Cortex of kidney (tissue), 1 donor: ENCODE measurements at places on chromosomes 1 and 21.

- DNase-seq = no peak
Measured at GRCh38 chr1:162299018-162299417, 77.6 kb downstream of the SPATA46 start.

GRCh38 chr1:112935461-112936111 lies 20.4 kb downstream of the SLC16A1 start:
- no peak for DNase-seq

DNA sequence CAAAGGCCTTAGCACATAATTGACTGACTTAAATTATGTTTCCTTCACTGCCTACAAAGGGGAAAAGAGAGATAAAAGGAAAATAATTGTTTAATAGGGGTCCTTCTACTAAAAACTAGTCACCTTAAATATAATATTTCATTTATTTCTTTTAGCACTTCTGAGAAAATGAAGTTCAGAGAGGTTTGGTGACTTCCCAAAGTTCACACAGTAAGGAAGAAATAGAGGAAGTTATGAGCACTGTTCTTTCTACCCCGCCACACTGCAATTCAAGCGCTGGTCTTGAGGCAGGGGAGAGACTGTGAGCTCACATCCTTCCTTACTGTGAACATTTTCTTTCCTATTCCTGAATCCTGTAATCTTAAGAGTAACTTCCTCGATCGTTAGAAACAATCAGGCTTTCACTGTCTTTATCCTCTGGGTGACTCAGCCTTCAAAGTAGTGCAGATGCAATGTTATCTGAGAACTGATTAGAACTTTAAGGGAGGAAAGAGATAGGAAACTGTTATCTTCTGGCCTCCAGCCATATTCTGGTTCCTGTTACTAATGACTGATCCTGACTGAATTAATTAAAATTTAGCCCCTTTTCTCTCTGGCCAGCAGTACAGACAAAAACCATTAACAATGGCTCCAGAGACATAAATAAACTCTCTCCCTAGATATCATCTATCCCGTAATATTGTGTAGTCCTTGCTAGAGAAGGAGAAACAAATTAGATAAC lies 6.8 kb downstream of the RGS5 start:
- DNase-seq = no peak

DNA sequence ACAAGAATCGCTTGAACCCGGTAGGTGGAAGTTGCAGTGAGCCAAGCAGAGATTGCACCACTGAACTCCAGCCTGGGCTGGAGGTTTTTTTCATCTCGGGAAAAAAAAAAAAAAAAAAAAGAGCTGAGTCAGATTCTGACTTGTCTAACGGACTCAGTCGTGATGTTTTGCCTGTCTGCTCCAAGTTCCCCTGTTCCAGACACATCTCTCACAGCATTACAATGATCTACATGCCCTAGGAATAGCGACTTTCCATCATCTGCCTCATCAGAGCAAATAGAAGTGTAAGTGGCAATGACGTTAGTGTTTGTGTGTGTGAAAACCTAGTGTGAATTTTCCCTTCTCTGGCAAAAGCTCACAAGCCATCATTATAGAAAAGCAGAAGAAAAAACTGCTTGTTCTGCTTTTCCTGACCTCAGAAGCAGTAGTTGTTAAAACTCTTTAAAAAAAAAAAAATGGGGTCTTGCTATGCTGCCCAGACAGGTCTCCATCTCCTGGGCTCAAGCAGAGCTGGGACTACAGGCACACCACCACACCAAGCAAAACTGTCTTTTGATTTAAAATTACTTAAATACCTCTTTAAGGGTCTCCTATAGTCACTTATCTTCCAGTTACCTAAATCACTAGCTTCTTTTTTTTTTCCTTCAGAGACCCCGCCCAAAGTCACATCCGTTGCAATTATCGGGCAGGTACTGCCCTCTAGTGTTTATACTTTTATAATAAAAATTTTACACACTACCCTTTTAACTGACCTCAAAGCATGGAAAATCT lies 37.3 kb downstream of the PLEKHO1 start:
- DNase-seq = no peak

DNA sequence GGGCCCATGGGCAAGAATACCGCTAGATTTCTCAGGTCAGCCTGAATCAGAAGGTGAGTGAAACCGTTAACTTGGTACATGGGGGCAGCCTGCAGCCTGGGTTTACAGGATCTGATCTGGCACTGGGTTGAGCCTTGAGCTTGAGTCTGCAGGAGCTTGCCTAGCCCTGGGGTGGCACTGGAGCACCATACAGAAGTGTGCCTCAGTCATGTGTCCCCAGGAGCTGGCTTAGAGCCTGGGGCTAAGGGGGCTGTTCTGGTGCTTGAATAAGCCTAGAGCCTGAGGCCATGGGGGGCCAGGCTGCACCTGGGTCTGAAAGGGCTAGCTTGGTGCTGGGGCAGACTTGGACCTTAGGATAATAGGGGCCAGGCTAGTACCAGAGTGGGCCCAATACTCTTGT lies 457.2 kb upstream of the PBX1 start:
- DNase-seq = no peak

GRCh38 chr1:31723828-31724359 lies 20.1 kb upstream of the COL16A1 start:
- DNase-seq = no peak

- no peak for DNase-seq
Measured at GRCh38 chr1:107105914-107106313, 34.9 kb upstream of the NTNG1 start.

DNA sequence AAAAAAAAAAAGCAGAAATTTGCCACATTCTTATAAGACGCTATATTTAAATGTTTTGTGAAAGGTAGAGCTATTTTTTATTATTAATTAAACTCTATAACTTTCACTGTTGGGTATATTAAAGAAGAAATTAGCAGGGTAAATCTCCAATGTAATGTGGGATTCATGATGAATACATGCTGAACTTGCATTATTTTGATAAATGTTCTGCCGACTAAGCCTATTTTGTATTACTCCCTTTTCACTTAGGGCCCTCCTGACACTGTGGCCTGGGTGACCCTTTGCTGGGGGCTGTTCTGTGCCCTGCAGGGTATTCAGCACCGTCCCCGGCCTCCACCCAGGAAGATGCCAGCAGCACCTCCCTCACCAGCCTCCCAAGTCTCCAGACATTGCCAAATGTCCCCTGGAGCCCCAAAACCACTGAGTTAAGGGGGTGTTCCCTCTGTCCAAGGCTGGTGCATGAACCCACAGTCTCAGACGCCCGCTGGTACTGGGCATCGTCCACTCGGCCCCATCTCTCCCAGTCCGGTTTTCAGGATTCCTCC lies 22.5 kb downstream of the RSPH1 start:
- DNase-seq = no peak

GRCh38 chr1:167584581-167584980 lies 31.0 kb upstream of the CREG1 start:
- DNase-seq = no peak

DNA sequence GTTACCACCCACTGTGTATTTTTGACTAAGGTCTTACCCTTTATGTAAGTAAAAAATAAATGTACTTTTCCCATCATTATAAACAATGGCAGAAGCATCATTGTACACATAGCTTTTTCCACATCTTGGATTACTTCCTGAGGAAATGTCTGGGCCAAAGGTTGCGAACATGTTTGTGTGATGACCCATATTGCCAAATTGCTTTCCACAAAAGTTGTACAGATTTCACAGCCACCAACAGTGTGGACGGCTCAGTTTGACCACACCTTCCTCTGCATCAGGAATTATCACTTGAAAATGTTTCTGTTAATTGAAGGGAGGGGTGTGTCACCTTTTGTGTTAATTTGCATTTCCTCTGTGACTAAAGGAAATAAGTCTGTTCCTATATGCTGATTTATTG lies 25.7 kb downstream of the AKNAD1 start:
- no peak for DNase-seq

GRCh38 chr1:188668083-188668482 lies 1809.6 kb downstream of the BRINP3 start:
- DNase-seq = no peak

DNA sequence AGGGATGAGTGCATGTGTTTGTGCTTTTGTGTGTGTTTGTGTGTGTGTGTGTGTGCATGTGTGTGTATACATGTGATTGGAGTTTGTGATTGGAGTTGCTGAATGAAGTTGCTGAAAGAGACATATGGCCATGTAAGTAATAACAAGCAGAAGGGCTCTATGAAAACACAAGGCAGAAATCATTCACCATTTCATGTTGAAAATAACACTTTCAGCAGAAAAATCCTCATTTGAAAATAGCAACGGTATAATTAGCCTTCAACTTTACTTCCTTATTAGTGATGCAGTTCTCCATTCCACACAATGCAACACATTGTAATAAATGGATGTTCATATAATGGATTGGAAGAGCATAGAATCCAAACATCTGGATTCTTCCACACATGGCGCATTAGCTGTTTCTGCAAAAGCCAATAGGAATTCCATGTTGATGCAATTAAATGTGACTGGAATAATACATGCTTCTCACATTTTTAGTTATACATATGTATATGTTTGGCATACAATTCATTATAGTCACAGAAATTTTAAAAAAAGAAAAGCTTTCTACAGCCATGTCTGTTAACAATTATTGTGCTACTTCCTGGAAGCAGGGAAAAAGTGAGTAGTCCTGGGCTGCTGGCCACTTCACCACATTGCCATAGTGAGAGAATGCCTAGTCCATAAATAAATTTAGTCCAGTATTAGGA lies 538.0 kb downstream of the LTN1 start:
- DNase-seq = no peak

- no peak for DNase-seq
Measured at GRCh38 chr1:215568299-215568692, 1.2 kb downstream of the KCTD3 start.

GRCh38 chr1:22773981-22774832 lies 63.6 kb downstream of the EPHB2 start:
- no peak for DNase-seq

DNA sequence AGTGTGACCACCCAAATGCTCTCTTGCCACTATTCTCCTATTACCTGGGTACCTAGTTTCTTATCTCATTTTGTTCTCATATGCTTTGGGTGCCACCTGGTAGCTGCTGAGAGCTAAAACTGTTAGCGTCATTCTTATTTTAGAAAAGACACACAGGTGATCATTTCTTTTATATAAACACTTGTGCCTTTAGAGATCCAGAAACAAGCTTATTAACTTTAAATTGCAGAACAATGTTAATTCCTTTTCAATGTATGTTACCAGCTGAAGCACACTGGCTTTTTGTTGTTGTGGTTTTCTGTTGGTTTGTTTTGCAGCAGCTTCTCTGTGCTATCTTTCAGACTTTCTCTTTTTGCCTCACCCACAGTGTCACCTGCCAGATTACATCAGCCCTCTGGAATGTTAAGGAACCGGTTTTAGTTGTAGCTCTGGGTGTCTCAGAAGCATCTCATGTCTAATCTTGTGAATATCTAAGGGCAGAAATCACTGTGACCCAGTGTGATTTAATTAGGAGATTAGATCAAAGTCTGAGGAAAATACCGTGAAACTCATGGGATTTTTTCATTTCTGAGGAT lies 43.4 kb upstream of the SLC19A2 start:
- DNase-seq = no peak

GRCh38 chr21:28485301-28486022 lies 507.2 kb downstream of the LTN1 start:
- no peak for DNase-seq

- no peak for DNase-seq
Measured at GRCh38 chr1:94416901-94417727, 1.1 kb upstream of the ABCD3 start.

- DNase-seq = no peak
Measured at GRCh38 chr1:156247460-156248322, at the start of gene PAQR6. TSS of gene PAQR6 (minus strand) at chr1:156248056. CDS start at chr1:156246731, 1,325 bp downstream.

DNA sequence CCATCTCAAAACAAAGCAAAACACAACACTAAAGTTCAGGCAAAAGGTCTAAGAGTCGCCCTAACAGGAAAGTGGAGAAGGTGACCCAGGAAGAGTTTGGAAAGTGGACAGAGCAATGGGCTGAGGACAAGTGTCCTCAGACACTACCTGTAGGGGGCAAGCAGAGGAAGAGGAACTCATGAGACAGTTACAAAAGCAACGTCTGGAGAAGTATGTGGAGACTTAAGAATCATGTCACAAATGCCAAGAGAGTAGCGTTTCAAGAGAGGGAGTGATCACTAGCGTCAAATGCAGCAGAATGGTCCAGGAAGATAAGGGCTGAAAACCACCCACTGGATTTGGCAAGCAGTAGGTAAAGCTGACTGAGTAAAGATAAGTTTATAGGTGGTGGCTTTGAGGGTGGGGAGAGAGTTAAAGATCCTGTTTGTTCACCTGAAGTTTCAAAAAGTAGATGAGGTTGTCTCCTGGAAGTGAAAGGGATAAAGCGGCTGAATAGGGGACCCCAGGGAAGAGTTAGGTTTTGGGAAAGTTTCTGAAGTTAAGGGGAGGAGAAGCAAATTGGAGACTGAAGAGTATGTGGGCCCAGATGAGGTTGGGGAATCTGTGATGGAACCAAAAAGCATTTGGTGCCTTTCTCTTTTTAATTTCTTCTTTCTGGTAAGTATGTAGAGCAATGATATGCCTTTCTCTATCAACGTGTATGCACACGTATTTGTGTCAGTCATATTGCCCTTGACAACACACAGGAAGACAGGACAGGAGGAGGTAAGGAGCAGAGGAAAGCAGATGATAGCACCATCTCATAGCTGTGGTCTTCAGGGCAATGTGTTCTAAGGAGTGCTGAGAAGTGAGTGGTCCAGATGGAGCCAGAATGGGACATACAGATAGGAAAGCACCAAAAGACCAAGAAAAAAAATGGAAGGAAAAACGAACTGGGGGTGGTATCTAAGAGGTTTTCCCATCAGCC lies 3.1 kb downstream of the BSDC1 start:
- DNase-seq = no peak

GRCh38 chr1:54218883-54219687 lies 19.1 kb downstream of the MRPL37 start:
- no peak for DNase-seq

DNA sequence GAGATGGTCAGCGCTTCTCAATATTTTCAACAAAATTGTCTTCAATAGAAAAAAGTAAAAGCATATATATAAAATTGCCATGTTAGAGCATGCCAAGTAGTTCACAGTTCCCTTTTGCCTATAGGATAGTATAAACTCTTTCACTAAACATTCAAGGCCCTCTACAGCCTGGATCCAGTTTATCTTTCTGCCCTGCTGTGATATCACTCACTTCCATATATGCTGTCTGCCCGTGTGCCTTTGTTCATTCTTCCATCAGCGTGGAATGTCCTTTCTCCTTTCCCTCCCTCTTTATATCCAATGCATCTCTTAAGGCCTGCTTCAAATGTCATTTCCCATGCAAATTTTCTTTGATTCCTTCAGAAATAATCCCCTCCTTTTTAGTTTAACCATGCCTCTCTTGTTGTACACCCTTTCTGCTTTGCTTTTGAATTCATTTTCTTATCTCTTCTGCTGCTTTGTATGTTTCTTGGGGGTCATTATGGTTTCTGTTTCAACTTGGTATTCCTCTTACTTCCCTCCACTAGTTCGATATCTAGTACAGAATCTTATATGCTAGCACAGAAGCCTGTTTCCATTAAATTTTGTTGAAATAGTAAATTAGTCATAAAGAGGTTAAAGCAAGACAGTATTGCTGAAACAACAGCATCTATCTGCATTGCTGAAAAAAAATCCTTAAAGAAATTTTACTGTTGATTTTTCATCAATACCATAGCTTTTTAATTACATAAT lies 44.7 kb downstream of the XCL2 start:
- DNase-seq = no peak
